Activated B cell treated with CpG ODN at 0.5 μM for 24 hours (primary cell): ENCODE measurements at places on chromosomes 4 and X.

GRCh38 chr4:109684727-109685126 is 18.5 kb downstream of the CASP6 start:
- no peak for DNase-seq

GRCh38 chr4:179803857-179804256 is 2361.6 kb upstream of the AGA start:
- no peak for DNase-seq

DNA sequence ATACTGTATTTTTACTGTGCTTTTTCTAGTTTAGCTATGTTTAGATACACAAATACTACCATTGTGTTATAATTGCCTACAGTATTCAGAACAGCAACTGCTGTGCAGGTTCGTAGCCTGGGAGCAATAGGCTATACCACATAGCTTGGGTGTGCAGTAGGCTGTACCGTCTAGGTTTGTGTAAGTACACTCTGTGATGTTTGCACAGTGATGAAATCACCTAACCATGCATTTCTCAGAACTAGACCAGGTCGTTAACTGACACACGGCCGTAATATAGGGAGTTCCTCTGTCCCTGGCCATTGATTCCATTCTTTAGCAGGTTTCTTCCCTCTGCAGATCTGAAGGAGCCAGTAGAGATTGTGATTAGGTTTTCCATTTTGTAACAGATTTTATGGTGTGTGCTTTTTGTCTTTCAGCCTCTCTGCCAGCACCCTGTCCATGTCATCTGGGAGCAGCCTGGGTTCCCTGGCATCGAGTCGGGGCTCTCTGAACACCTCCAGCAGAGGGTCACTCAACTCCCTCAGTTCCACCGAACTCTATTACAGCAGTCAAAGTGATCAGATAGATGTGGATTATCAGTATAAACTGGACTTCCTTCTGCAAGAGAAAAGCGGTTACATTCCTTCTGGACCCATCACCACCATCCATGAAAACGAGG is 59.5 kb downstream of the CLDN22 start:
- DNase-seq = no peak

DNA sequence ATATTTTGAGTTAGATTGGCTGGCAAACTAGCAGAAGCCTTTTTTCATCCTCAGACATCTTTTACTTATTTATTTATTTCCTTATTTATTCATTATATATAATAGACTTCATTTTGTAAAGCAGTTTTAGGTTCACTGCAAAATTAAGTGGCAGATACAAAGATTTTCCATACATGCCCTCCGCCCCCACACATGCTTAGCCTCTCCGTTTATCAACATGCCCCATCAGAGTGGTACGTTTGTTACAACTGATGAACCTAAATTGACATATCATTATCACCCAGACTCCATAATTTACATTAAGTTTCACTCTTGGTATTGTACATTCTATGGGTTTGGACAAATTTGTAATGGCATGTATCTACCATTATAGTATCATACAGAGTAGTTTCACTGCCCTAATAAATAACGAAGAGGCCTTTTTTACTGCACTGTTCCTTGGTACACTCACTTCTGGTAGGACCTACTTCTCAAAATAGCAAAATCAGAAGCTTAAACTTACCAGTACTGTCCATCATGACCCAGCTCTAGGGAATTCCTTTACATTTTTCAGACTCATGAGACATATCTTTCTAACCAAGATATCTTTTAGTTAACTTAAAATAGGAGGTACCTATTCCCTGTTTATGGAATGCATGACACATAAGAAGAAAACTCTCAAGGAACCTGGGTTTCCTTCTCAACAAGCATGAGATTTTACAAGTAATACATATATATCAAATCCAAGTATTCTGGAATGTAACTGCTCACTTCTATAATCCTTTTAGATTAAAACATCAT is 4.8 kb upstream of the TMPRSS11B start:
- DNase-seq = no peak

- no peak for DNase-seq
Measured at GRCh38 chr4:159201168-159201567, 98.3 kb downstream of the RAPGEF2 start.

DNA sequence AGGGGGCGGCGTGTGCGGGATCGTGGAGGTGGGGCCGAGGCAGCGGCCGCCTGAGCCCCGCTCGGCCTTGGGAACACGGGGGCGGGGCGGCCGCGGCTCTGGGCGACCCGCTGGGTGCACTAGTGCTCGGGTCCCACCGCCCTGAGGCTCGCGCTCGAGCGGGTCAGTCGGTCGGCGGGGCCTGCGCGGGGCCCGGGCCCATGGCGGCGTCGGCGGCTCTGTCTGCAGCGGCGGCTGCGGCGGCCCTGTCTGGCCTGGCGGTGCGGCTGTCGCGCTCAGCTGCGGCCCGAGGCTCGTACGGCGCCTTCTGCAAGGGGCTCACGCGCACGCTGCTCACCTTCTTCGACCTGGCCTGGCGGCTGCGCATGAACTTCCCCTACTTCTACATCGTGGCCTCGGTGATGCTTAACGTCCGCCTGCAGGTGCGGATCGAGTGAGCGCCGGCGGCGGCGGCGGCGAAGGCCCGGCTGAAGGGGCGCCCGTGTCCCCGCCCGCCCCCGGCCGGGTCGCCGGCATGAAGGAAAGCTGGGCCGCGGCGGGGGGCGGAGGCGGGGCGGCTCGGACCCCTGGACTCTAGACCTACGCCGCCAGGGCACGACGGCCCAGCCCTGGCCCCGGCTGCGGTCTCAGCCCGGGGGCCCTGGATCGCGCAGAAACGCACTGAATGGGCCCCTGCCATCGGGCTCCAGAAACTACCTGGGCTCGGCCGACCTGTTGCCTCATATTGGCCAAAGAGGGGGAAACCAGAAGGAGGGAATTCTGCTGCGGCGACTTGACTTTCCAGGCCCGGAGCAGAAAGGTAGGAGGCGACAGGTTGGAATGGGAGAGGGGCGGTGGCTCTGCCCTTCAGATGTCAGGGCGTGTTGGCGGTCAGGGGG is at the start of gene SMIM10L2A:
TSS of gene SMIM10L2A (plus strand) at position 13 of the 878 bp plus-strand sequence. CDS start at position 201, 188 bp downstream.
- DNase-seq = no peak

GRCh38 chrX:155962906-155963305 is 34.6 kb upstream of the IL9R start:
- DNase-seq = no peak

DNA sequence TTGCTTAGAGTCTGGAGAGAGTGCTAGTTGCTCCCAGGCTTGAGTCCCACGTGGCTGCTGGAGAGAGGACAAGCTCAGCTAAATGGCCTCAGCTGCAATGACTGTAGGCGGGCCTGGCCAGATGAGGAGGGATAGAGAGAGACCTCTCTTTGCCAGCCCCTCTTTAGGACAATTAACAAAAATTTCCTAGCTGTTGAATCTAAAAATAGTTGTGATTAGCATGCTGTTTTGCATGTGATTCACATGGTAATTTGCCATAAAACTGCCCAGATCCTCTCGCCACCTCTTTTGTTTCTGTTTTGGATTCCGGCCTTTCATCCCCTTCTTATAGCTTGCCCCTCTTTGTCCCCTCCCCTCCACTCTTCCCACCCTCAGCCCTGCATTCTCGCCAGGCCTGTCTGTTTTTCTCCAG is 28.9 kb upstream of the PRPS1 start:
- DNase-seq = no peak
